ENCODE measurements at places on chromosomes 2 and 18.
A peak's percentile ranks its signal among the peaks of the same experiment; 100 is the strongest.

- no peak for DNase-seq
Observed at GRCh38 chr2:101149241-101150192, 1.7 kb downstream of the TBC1D8 start.

DNA sequence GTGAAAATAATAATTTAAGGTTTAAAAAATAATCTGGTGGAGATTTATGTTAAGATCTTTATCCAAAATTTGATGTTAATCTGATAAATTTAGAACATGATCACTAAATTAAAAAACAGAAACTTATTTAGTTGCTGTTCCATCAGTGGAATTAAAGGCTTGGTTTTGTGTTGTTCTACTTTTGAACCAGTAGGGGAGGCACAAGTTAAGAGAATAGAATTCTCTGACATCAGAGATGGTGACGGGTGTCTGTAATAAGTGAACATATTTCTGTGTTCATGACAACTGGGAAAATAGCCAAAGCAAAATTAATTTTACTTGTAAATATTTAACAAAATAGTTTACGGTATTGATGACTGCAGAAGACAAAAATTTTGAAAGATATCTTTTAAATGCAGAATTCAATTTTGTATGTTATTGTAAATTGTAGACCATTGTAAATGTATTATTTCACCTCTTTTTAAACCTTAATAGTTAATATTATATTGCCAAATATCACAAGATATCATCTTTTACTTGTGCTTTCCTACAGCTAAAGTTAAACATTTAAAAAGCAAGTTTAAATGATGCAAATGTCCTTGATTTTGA is 106.0 kb downstream of the UBR3 start:
- DNase-seq, result peak; percentile 47

DNA sequence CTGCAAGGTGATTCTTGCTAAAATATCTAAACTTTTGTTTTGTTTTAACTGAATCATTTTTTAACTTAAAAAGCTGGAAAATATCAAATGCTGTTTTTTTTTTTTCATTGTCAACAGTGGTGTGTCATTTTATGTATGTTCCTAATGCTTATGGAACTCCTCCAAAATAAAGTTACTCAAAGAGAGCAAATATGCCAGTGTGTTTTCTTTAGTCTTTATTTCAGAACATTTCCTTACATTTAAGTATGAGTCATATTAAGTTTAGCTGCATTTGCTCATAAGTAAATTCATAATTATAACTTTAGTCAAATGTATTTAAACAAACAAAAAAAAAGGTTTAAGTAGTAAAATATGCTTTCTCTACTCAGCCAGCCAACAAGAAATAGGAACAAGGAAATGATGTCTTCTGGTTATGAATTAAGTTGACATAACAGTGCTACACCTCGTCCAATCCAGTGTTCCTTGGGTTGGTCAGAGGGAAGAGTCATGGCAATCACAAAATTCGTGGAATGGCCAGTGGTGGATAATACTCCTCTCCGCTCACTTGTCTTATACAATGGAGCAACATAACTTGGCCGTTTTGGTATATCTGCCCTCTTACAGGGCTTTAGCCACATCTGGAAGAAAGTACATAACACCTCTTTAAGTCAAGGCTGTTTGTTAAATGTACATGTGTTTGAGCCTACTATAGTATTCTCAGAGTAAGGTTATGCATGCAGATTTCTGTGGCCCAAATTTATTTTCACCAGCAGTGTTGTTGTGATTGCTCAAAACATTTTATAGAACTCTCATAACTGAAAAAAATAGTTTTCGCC is 80.7 kb downstream of the SLC39A10 start:
- no peak for DNase-seq

- peak; percentile 4 for DNase-seq
Observed at GRCh38 chr18:58013241-58014211, 30.5 kb upstream of the NEDD4L start.

- DNase-seq, result no peak
Observed at GRCh38 chr2:127091886-127092285, 15.1 kb downstream of the BIN1 start.

- DNase-seq, result no peak
Observed at GRCh38 chr18:23038712-23039111, 96.6 kb upstream of the CABLES1 start.

GRCh38 chr2:237922641-237923361 is 44.0 kb upstream of the UBE2F start:
- no peak for DNase-seq

DNA sequence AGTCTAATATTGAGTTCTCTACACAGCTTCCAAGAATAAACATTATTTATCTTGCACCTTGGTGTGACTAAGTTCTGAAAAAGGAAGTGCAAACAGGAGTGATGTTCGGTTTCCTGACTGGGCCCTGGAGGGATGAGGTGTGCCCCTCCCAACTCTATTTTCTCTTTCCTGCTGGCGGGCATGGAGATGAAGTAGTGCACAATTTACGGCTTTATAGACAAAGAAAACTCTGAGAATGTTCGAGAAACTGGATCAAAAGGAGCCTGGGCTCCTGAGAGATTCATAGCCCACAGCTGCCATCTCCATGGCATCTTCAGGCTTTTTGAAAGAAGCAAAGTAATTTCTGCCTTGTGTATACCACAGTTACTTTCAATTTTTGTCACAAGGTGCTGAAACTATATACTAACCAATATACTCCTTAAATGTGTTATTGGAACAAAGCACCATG is 22.3 kb downstream of the LRATD1 start:
- no peak for DNase-seq

DNA sequence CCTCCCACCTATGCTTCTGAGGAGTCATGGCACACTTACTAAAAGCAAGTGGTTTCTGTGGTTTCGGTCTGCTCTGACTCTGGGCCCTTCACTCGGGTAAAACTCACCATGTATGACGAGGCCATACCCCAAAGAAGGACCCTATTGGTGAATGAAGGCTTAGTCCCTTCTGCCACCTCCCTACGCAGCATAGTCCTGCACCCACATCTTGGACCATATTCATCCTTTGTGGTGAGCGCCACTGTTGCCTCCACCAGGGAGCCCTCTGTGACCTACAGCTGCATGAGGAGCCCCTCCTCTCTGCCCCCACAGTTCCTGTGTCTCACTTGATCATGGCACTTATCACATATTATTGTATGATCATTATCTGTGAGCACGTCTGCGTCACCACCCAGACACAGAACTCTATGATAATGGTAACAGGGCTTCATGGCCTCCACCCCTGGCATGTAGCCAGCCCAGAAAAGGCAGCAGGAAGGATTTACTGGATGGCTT is 113.3 kb downstream of the TFCP2L1 start:
- no peak for DNase-seq

GRCh38 chr18:44065206-44065605 is 615.5 kb upstream of the SETBP1 start:
- no peak for DNase-seq

DNA sequence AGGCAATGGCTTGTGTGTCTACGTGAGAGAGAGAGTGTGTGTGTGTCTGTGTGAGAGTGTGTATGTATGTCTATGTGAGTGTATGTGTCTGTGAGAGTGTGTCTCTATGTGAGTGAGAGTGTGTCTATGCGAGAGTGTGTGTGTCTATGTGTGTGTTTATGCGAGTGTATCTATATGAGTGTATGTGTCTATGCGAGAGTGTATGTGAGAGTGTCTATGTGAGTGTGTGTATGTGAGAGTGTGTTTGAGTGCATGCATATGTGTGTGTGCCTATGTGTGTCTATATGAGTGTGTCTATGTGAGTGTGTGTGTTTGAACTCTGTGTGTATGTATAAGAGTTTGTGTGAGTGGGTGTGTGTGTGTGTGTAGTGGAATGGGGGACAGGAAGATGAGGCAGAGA is 9.8 kb upstream of the GNLY start:
- no peak for DNase-seq

All from Ammon's horn (tissue), 1 donor.